ENCODE measurements at places on chromosomes 6 and 20. TPM values are rescaled to one million over a fixed set of nuclear protein-coding genes. Genes with fewer than 3 reads are reported as not detected.

- H3K27me3 ChIP-seq = peaks cover 10% of the 10 kb centered on the region
- no peak overlapping the region for H3K4me3 ChIP-seq
- no peak overlapping the region for H3K27ac ChIP-seq
- no peaks in the 10 kb centered on the region for H3K36me3 ChIP-seq
- H3K4me1 ChIP-seq = peaks cover 8% of the 10 kb centered on the region
Observed at GRCh38 chr20:62482974-62483373, 7.2 kb upstream of the GATA5 start.

DNA sequence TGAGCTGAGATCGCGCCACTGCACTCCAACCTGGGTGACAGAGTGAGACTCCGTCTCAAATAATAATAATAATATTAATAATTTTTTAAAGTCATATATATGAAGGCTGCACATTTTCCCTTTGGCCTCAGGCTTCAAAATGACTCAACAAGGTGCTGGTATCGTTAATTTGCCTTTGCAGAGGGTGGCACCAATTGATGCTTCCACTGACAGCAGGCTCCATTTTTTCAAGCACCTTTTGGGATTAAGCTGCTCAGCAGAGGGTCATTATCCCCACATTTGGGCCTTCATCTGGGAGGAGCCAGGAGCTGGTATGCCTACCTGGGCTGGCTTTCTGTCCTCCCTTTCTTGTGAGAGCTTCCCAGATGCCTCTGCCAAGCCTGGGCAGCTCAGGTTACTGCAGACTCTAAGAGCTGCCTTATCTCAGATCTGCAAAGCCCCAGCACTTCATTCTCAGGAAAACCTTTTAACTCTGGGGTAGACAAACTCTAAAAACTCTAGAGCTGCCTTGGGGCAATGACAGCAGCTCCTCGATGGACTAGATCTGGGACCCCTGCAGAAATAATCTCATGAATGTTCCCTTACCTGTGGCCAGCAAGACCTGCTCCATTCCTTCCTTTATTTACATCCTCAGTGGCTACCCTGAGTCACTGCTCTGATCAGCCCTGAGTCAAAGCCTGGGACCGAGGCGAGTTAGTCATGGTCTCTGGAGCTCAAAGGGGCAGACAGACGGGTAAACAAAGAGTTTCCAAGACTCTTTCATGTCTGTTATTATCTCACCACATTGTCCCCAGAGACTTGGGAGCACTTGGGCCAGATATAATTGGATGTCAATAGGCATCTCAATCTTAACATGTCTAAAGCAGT, 80.0 kb upstream of the EYA2 start:
- peaks cover 4% of the 10 kb centered on the region for H3K4me1 ChIP-seq
- no peak overlapping the region for H3K27ac ChIP-seq
- H3K36me3 ChIP-seq = no peaks in the 10 kb centered on the region
- DNase-seq = no peak

- no peaks in the 10 kb centered on the region for H3K27me3 ChIP-seq
- no peak for DNase-seq
- H3K4me1 ChIP-seq = peaks cover 17% of the 10 kb centered on the region
Observed at GRCh38 chr6:33201147-33201545, 479 bp downstream of the SLC39A7 start.

GRCh38 chr6:128079021-128079420, 178.2 kb upstream of the THEMIS start:
- H3K27ac ChIP-seq = no peak overlapping the region
- H3K4me3 ChIP-seq = no peak overlapping the region

Gene HLA-DQA1
- 63.5 TPM for total RNA-seq

Gene CPNE5
- 7.1 TPM for total RNA-seq

Gene VSTM2L
- total RNA-seq = 4.1 TPM

DNA sequence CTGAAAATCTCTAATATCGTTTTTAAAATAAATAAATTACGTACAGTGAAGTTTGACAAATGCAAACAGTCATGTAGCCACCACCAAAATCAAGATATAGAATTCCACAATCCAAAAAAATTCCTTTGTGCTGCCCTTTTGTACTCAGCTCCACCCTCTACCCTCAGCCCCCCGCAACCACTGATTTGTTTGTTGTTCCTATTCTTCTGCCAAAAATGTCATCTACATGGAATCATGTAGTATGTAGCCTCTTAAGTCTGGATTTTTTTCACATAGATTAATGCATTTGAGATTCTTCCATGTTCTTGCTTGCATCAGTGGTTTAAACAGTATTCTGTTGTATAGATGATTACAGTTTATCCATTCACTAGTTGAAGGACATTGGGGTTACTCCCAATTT, 8.5 kb upstream of the REPS1 start:
- H3K27me3 ChIP-seq = no peaks in the 10 kb centered on the region
- H3K27ac ChIP-seq = no peak overlapping the region
- no peak overlapping the region for H3K4me3 ChIP-seq
- no peak for DNase-seq

All from kidney (tissue), 22 donors.